ENCODE measurements at places on chromosomes 7 and 10.

GRCh38 chr10:58574058-58574457 lies 61.4 kb downstream of the BICC1 start:
- DNase-seq = no peak

DNA sequence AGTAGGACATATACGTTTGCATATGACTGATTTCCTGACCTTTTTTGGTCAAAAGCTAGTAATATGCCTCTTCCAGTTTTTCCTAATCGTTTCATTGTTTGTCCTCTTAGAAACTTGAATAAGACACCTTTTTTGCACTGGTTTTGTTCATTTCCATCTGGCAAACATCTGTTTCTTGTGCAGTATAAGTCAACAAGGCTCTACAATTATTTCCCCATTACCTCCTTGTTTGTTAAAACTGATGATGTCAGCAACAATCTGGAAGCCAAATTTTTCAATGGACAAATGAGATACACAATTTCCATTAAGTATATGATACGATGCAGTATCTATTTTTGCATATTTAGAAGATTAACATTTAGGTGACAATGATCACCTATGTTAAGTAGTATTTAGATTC lies 148.8 kb downstream of the NRBF2 start:
- no peak for DNase-seq

DNA sequence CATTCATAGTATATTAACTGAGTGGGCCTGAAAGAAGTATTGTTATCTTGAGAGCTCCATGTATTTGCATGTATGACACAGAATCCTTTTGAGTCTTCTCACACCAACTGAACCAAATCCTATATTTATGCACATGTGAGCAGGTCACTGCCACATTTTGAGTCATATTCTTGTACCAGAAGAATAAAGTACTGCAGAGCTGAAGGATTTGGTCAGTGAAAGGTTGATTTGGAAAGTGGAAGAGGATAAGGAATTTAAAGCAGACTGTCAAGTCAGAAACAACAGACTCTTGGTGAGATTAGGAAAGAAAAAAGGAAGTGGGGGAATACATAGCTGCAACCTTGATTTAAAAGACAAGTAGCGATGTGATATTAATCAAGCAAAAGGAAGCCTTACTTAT lies 121.8 kb downstream of the ARID5B start:
- DNase-seq = no peak

GRCh38 chr7:2950578-2950977 lies 93.1 kb downstream of the CARD11 start:
- DNase-seq = no peak

GRCh38 chr7:103922407-103922806 lies 67.1 kb downstream of the RELN start:
- no peak for DNase-seq

DNA sequence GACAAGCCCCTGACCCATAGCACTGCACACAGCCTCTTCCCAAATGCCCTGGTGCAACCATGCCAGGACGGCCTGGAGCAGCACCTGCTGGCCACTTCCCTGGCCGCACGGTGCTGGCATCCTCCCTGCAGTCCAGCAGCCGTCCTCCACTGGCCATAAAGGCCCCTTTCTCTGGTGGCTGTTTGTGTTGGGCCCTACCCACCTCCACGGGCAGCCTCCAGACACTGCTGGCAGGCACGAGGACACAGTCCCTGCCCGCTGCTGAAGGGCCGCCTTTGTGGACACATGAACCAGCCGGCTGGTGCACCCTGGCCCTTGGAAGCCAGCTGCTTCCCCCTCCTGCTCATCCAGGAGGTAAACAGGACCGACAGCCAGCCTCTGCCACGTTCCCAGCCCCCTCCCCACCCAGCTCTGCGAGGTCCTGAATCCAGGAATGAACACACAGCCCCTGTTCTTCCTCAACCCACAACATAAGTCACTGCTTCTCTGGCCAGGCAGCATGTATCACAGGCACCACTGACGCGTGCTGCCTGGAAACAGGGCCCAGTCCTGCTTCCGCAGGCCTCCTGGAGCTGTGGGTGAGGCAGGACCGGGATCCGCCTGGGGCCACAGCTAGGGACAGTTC lies 43.8 kb downstream of the SPOCK2 start:
- no peak for DNase-seq

GRCh38 chr10:29409241-29410054 lies 120.6 kb downstream of the LYZL1 start:
- DNase-seq = peak; percentile 69

GRCh38 chr10:22913474-22914092 lies 14.3 kb upstream of the ARMC3 start:
- DNase-seq = no peak

DNA sequence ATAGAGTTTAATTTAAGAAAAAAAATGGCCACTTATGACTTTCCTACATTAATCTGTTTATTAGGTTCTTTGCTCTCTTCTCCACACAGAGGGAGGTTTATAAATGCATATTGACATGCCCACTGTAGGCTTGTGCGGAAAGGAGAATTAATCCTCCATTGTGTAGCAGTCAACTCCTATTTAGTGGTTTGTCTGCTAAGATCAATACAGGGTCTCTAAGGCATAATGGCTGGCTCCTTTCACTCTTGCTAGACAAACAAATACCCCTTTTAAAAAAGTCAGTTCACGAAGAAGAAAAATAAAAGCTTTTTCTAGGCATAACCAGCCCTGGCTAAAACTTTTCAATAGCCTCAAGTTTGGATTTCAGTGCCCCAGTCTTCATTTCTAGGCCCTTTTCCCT lies 141.6 kb downstream of the TSPAN12 start:
- no peak for DNase-seq

DNA sequence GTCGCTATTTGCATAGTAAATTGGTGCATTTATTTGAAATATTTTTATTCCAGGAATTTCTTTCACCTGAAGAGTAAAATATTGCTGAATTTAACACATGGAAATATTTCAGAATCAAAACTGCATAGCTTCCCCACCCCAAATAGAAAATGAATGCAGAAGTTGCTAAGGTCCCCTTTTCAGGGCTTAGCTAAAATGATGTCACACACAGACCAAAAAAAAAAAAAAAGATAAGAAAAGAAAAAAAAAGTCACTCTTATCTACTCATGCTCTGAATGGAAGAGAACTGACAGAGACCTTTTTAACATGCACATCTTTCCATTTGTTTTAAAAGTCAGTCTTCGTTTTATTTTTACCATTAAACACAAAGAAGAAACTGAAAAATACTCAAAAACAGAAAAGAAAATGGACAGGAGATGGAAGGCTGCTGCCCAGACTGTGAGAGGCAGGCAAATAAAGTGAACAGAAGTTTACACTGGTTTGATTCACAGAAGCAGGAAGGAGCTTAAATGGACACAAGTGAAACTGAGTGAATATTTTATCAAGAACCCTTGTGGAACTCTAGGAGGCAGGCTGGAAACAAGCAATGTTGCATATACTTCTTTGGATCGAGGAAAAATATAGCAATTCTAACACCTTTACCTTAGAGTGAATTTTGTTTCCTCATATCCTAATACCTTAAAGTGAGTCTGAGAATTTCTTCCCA lies 32.0 kb downstream of the PSMC2 start:
- no peak for DNase-seq

DNA sequence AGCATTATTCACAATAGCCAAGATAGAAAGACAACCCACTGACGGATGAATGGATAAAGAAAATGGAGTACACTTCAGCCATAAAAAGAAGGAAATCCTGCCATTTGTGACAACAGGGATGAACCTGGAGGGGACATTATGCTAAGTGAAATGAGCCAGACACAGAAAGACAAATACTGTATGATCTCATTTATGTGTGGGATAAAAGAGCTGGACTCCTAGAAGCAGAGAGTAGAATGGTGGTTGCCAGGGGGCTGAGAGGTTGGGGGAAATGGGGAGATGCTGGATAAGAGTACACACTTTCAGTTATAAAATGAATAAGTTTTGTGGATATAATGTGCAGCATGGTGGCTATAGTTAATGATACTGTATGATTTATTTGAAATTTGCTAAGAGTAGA lies 124.4 kb downstream of the SEC23IP start:
- no peak for DNase-seq

DNA sequence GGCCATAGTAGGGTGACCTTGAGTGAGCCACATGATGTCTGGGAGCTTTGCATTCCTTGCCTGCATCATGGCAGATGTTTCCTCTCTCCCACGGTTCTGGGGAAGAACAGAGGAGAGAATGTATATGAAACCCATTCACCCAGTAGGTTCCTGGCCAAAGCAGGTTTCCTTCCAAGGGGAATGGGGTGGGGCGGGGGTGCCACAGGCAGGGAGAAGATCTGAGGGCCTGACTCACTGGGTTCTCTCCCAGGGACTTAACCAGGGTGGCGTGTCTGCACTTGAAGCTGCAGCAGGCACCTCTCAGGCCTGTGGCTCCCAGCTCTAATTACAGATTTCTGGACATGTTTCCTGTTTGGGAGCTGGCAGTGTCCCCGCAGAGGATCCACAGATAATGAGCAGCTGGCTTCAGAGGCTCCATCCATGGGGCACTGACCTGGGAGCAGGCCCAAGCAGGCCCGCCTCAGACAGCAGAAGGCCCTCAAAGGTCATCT lies 50.2 kb upstream of the ZMIZ1 start:
- no peak for DNase-seq

DNA sequence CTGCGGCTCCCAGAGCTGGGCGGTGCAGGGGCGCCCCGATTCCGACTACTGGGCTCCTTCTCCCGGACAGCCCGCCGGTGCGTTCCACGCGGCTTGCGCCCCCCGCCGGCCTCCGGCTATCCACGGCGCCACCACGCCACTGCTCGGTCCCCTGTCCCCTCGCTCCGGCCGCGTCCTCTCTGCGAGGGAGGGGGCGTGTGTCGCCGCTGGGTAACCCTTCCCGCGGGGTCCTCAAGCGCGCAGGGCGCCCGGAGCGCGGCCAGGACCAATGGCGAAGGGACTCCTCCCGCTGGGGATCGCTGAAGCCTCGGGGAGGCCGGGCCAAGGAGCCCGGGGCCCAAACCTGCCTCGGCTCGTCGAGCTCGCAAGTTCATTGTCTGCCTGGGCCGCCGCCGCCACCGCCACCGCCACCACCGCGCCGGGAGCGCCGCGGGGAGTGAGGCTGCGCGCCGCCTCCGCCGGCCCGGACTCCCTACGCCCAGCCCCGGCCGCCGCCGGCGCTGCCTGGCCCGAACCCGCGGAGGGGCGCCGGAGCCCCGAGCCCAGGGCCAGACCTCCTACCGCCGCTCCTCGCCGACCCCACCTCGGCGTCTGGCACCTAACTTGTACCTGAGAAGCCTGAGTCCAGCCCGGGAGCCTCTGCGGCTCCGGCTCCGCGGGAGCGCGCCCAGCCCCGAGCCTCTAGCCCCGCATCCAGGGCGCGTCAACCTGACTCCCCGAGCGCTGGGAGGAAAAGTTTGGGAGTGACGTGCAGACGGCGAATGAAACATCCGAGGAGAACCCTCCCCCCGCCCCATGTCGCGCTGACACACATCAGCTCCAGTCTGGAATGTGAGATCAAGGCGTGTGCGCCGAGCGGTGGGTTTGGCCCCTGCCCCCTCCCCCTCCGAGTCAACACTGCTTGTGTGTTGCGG lies at the start of gene CHST15:
CHST15 (minus strand) TSS at position 739 of the 914 bp plus-strand sequence. CDS start 47,386 bp downstream, outside the sequence.
- DNase-seq = no peak

DNA sequence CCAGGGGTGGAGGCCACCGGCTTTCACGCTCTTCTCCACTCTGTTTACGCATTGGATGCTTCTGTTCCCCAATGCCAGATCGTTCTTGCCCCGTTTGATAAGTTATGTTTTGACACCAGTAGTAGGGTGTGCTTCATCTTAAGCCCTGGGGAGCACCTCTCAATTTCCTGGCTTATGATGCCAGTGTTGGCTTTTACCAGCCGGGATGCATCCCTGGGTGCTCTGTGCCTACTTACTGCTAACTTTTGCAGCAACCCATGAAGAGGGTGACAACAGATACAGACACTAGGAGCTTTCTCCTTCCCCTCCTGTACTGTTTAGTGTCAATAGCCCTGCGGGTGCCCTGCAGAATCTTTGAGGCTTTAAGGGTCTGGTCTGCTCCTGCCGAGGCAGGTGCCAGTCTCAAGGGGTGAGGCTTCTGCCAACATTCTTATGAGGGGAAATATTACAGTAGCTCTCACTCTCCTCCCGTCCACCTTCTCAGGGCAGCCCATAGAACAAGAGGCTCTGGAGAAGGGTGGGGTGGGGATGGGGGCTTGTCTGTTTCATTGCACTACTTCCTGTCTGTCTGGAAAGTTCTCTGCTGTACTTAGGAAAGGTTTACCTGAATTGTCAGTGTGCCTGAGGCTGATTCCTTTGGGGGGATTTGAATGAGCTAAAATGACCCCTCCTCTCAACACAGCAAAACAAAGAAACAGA lies 23.3 kb downstream of the ADCY1 start:
- DNase-seq = no peak
